ENCODE measurements at places on chromosomes 7 and 10.

DNA sequence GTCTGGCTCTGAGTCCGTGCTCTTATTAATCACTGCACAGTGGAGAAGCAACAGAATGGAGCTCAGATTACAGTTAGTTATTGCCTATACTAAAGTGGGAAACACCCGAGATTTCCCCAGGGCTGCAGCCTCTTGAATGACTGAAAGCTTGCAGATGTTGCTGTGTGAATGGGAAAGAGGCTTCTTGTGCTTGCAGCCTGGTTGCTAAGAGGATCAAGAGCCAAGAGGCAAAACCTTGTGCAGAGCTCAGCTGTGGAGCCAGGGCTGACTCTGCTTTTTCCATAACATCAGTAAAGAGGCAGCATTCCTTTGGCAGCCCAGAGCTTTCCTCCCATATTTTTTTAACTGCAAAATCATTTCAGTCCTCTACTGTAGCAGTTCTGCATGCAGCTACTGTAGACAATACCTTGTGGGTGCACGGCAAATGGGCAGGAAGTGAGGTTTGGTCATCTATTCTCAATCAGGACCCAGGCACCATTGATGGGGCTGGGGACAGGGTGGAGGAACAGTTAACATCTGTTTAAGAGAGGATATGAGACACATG is 86.5 kb downstream of the RALA start:
- no peak for DNase-seq

DNA sequence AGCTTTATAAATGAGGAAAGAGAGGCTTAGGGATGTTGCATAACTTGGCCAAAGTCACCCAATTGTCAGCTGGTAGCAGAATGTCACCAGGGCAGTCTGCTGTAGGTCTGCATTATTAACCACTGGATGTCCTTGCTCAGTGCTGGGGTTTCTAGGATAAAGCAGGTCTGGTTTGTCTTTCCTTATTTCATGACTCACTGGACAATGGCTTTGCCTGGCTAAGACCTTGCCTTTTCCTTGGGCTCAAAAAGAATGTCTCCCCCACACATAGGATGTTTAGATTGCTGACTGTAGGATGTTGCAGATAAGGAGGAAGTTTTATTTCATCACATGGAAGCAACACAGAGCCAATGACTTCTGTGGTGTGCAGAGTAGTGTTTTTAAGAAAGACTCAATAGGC is 29.4 kb downstream of the WDFY4 start:
- DNase-seq: no peak

DNA sequence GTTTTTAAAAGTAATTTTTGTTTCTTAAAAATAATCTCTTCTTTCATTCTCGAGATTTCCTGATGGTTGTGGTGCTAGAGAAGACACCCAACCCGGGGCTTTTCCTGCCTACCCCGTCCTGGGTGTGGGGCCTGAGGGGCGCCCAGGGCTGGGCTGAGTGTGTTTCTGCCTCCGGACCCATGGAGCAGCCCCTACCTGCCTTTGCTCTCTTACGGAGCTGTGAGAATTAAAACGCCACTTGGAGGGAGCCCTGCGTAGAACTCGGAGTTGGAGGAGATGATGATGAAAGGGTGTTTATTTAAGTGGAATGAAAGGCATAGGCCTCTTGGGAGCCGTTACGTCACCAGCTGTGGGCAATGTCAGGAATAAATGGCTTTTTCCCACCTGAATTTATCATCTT is 261.8 kb upstream of the SHH start:
- no peak for DNase-seq

GRCh38 chr7:26648554-26648953 is 215.8 kb downstream of the SKAP2 start:
- peak; percentile 38 for DNase-seq

DNA sequence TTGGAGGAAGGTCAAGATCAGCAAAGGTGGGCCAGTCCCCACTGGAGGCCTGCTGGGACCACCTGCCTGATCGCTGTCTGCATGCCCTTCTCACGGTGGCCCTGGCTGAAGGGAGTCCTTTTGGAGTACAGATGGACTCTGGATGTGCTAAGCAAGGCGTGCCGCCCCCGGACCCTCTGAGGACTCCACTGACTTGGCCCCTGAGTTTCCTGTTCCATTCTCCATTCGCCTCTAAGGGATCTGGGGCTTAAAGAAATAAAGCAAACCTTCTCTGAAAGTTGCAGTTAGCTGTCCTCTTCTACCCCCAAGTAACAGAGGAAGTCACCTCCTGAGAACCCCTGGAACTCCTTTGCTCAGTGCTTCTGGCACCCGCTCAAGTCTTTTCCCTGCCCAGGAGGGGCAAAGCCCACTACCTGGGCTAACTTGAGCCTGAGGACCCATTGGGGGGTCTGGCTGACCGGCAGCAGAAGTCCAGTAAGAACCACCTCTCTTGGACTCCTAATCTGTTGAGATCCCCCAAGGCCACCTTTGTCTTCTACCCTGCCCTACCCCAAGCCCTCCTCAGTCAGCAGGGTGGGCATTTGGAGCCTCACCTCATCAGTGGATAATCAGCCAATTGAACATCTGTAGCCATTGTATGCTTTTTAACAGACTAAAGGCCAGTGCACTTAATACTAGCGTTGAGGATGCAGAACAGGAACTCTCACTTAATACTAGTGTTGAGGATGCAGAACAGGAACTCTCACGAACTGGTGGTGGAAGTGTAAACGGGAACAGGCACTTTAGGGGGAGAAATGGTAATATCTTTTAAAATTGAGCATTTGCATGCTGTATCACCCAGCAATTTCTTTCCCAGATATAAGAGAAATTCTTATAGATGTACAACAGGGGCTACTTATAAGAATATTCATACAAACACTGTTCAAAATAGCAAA is 2.2 kb downstream of the TBATA start:
- no peak for DNase-seq

- DNase-seq: no peak
These were observed 703 bp downstream of the RBP3 start for GRCh38 chr10:47348661-47349470.

DNA sequence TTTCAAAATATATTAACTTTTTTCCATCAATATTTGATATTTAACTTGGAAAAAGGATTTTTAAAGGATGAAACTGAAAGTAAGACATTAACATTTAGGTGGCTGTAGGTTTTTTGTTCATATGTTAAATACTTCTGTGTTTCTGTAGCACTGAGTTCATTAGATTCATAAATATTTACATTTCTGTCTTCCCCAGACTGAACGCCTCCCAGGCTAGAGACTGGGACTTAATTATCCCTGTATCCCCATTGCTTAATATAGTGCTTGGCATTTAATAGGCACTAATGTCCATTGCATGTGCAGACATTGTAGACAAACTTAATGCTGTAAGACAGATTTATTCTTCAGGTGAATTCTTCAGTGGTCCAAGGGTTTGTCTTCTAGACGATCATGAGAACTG is 7.4 kb downstream of the PTPN12 start:
- DNase-seq: no peak

- DNase-seq: no peak
These were observed 1.1 kb downstream of the ASL start for GRCh38 chr7:66076462-66077329.

GRCh38 chr10:86520871-86521677 is 518 bp downstream of the WAPL start:
- peak; percentile 71 for DNase-seq

GRCh38 chr10:88347022-88347421 is 236.1 kb downstream of the RNLS start:
- no peak for DNase-seq

Measured in EL (cell line).